ENCODE measurements at places on chromosomes 16 and 17.

- peak; percentile 25 for DNase-seq
Measured at GRCh38 chr16:71367241-71367976, 8.9 kb downstream of the CALB2 start.

DNA sequence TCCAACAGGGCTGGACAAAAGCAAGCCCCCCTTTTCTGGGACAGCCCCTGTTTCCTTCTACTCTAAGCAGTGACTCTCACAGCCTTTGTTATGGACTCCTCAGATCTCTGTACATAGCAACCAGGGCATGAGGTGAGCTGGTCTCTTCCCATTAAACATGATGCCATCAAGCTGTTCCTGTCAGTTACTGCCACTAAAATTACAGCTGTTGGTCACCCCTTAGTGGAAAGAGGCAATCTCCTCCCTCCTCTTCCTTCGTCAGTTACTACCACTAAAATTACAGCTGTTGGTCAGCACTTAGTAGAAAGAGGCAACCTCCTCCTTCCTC, 95.2 kb upstream of the SMIM36 start:
- DNase-seq, result no peak

GRCh38 chr16:89167425-89167941, 4.1 kb upstream of the CDH15 start:
- DNase-seq, result peak; percentile 55

GRCh38 chr17:46977348-46977747, 1.7 kb downstream of the RPRML start:
- peak; percentile 29 for DNase-seq

- DNase-seq, result no peak
Measured at GRCh38 chr17:73593249-73593965, 50.8 kb downstream of the SDK2 start.

All from fibroblast of lung (primary cell).